ENCODE measurements at places on chromosomes 4 and X.

DNA sequence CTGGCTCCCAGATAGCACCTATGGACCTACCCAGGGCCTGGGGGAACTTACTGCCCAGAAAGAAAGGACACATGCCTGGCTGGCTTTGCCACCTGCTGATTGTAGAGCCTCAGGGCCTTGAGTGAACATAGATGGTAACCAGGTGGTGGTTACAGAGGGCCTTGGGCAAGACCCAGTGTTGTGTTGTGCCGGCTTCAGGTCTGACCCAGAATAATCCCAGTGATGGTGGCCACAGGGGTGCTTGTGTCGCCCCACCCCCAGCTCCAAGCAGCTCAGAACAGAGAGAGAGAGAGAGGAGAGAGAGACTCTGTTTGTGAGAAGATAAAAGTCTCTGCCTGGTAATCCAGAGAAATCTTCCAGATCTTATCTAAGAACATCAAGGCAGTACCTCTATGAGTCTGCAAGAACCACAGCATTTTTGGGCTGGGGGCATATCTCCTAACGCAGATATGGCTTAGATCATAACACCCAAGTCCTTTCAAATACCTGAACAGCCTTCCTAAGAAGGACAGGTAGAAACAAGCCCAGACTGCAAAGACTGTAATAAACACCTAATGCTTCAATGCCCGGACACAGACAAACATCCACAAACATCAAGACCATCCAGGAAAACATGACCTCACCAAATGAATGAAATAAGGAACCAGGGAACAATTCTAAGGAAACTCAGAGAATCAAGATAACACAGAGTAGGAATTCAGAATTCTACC lies 16.3 kb upstream of the RP2 start:
- DNase-seq: no peak

DNA sequence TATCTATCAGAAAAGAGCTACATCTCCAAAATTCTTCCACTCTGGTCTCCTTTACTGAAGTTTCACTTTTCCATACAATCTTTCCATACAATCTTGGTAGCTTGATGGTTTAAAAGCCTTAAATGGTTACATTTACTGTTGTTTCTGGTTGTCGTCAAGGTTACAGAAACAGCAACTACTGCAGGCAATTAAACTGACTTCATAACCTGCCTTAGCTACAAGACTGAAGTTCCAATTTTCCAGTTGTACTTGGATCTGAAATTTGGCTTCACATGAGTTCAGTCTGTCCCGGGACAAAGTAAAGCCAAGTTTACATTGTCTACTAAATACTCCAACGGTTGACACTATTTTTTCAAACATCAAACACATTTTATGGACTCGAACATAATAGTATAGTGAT lies 326.4 kb downstream of the ANKRD50 start:
- DNase-seq: no peak

GRCh38 chrX:18415386-18415785 lies 10.0 kb upstream of the CDKL5 start:
- no peak for DNase-seq

GRCh38 chr4:37927434-37927833 lies 32.8 kb upstream of the PTTG2 start:
- DNase-seq: no peak

DNA sequence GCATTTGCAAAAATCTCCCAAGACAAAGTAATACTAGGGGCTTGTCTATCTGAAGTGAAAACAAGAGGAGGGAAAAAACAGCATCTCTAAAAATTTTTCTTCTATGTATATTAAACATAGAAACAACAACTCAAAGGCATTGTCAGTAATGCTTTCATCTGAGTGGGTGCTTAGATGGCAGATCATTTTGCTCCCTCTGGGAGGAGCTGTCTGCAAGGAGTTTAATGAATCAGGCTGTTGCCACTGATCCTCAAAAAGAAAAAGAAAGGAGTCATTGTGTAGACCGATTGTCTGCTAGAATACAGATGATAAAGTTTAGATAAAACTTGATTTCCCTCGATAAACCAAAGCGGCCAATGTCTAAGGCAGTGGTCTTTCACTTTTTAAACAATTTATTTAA lies 49.7 kb upstream of the KLHL8 start:
- no peak for DNase-seq

DNA sequence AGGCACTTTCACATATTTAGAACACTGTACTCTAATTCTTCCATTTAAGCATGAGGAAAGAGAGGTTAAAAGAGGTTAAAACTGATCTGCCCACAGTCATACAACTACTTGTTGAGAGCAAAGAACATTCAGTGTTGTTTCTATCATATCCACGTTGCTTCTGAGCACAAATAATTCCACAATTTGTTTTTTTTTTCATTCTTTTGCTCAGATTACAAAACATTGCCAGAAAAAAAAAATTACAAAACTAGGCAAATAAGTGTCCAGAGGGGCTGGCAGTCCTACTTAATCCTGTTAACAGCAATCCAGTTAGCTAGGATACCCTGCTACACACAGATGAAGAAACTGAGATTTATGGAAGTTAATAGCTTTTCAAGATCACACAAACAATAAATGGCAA lies 6.3 kb upstream of the USP53 start:
- DNase-seq: no peak

GRCh38 chr4:56181140-56181953 lies 205.9 kb downstream of the AASDH start:
- DNase-seq: no peak

GRCh38 chrX:53738370-53738906 lies 51.9 kb upstream of the HUWE1 start:
- no peak for DNase-seq
